Breast epithelium (tissue), 4 donors: ENCODE measurements at places on chromosomes 2 and 18.

GRCh38 chr2:130813722-130814121, 23.0 kb upstream of the ARHGEF4 start:
- DNase-seq = no peak

- no peak for DNase-seq
Observed at GRCh38 chr2:233047667-233048066, 12.5 kb upstream of the INPP5D start.

DNA sequence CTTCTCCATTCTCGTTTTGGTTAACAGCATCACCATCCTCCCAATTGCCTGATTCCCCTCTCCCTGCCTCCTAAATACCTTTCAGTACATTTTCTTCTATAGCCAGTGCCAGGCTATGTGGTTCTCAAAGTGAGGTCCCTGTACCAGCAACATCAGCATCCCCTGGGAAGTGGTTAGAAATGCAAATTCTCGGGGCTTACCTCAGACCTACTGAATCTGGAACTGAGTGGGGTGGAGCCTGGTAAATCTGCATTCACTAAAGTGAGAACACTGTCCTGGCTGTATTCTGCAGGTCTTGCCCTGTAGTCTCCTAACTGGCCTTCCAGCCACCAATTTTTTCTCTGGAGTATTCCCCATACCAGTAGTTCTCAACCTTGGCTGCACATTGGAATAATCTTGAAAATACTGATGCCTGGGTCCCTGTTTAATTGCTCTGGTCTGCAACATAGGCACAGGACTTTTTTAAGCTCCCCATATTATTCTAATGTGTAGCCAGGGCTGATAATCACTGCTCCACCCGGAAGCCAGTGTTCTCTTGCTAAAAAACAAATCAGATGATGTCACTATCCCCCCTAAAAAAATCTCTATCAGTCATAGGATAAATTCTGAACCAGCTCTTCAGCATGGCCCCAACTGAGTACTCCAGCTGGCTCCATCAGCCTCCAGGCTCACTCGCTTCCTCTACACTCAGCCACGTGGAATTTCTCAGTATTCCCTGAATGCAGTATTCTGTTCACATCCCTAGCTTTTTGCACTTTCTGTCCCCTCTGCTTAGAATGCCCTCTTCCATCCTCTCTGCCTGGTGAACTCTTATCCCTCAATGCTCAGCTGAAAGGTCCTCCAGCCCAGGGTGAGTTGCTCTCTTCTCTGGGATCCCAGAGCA, 98.4 kb downstream of the CDK15 start:
- DNase-seq = no peak

DNA sequence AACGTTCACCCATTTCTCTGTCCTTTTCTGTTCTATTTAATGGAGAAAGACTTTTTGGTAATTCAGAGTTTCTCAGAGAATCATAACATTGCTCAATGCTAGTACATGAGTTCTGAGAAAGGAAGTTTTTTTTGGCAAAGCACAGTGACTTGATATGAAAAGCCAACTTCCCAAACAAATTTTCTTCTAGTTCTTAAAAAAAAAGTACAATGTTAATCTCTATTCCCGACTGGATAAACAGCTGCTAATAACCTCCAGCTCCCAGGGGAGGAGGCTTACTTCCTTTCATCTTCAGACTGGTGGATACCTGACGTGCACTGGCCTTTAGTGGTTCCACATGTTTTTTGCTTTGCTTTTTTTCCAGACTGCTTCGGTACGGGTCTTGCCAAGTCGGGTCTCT, 284.6 kb upstream of the CCDC68 start:
- no peak for DNase-seq

GRCh38 chr18:75075016-75075305, 134.0 kb downstream of the PTGR3 start:
- no peak for DNase-seq

DNA sequence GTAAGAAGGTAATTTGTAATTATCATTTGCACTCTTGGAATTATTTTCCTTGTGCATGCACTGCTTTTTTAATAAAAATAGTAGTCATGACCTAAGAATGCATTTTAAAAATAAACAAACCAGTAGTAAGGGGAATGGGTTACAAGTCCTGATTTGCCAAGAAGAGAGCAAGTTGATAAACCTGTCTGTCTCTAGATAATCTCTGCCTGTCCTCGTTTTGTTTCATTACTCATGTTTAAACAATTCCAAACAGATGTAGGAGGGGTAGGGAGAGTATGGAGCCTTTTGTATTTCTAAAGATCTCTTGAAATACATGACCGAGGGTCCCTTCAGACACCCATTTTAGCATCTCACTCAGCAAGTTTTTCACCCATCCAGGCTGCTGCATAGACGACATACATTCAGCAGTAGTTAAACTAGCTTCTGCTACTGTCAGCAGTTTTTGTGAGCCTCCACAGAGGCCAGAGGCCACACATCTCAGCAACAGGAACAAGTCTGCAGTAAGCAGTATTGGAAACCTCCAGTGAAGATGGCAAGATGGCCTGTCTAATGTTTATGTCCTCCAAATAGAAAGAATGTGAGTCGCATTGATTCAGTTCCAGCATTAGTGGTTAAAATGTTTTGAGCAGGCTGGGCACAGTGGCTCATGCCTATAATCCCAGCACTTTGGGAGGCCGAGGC, 2.3 kb upstream of the EXOC6B start:
- no peak for DNase-seq
